NCI-H510A treated with DMSO at 0.1 percent for 48 hours (cell line): ENCODE measurements at places on chromosomes 2 and 18.

DNA sequence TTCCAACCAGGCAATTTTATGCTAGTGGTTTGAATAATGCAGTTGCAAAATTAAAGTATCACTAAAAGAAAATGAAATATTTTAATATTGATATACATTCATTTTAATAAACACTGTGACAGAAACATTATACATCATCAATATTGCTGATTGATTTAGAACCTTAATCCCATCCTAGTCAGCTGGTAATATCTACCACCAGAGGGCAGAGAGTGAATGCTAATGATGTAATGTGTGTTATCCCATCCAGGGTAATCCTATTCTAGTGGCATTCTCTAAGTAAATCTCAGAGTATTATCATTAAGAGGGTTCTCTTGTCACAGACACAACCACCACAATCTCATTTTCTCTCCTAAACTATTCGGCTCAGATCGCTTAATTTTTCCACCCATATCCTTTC lies 477.4 kb downstream of the CPS1 start:
- DNase-seq: peak; percentile 33

DNA sequence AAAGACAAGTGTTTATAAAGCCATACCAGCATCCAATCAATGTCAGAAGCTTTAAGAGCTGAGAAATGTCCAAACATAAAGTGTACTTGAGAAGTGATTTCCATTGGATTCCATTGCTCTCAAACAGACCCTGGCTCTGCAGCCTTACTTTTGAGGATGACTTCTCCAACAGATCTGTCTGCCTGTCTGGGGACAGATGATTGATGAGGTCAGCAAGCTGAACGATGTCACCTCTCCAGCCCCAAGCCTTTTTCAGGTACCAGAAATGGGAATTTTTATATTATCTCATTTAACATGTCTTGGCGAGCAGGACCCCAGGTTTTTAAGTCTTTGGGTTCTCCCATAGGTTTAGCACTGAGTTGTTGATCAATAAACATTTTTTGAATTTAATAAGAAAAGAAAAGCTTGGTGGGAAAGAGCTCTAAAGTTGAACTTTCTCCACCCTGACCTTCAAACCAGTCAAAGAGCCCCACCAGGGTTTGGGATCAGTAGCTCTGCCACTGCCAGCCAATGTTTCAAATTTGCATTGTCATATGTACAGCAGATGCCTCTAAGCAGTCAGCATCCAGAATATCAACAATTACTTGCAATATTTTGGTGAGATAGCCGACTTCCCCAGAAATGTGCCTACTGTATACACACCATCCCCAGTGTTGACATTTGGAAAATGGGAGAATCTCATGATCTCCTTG lies 22.5 kb downstream of the PTPN18 start:
- DNase-seq: no peak

DNA sequence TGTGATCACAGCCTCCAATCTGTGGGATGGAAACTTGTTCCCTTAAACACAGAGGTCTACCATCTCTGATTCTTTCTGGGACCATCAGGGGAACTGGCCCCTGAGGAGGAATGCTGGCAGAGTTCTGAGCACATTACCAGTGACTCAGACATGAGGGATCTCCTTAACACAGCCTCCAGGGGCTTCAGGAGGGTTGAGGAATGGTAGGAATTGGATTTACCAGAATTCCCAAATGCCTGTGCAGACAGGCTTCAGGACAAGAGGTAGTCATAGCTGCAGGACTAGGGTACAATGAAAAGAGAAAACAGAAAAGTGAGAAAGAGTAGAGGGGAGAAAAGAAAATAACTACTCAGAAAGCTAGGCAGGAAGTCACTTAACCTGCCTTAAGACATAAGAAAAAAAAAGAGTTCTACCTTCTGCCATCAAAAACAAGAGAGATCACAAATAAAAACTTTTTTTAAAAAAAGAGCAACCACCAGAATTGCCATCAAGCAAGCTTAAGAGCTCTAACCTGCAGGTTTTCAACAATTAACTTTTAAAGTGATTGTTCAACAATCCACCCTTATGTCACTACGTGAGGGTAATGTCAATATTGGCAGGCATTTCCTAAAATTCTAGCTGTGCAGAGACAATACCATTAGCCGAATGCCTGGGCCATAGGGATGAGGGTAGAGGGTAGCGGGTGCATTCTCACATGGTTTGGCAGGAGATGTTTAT lies 524.4 kb downstream of the BCL11A start:
- no peak for DNase-seq

DNA sequence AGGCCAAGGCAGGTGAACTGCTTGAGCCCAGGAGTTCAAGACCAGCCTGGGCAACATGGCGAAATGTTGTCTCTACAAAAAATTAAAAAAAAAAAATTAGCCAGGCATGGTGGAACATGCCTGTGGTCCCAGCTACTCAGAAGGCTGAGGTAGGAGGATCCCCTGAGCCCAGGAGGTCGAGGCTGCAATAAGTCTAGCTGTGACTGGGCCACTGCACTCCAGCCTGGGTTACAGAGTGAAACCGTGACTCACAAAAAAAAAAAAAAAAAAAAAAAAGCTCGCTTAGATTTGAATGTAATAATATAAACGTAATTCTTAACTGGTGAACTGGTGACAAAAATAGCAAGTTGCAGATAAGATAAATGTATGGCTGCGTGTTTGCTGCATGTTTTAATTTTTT lies 56.5 kb downstream of the TFCP2L1 start:
- DNase-seq: no peak

GRCh38 chr2:233989221-233989858 lies 61.2 kb upstream of the SPP2 start:
- no peak for DNase-seq

DNA sequence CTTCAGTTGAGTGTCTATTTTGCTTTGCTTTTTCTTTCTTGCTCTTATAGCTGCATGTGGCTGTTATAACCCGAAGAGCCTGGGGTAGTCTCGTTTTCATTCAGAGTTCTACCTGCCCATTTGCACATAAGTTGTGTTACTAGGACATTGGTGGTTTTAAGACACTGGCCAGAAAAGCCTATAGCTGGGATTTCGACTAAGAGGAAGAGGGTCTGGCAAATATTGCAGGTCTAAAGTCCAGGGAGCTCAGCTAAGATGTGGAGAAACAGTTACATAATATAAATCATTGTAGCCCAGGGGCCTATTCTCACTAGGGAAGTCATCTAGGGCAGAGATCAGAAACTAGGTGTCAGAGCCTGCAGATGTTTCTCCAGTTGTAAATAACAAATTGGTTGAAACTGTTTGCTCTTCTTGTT lies 120.8 kb downstream of the BABAM2 start:
- no peak for DNase-seq

- DNase-seq: no peak
Observed at GRCh38 chr2:166381-166780, 97.5 kb downstream of the SH3YL1 start.

DNA sequence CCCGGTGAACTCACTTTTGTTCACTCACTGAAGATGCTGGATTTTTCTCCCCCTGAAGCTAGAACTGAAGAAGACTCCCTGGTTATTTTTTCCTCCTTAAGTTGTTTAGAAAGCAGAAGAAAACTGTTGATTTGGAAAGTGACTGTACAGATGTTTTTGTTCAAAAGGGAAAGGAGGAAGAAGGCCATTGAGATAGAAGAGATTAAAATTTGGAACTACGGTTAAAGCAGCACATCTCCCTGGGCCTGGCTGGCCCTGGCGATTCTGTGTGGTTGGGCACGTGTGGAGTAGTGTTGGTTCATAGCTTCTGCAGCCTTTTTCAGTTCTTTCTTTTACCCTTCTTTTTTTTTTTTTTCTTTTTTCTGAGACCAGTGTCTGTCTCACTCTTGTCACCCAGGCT lies 109.2 kb downstream of the MAP4K4 start:
- no peak for DNase-seq

DNA sequence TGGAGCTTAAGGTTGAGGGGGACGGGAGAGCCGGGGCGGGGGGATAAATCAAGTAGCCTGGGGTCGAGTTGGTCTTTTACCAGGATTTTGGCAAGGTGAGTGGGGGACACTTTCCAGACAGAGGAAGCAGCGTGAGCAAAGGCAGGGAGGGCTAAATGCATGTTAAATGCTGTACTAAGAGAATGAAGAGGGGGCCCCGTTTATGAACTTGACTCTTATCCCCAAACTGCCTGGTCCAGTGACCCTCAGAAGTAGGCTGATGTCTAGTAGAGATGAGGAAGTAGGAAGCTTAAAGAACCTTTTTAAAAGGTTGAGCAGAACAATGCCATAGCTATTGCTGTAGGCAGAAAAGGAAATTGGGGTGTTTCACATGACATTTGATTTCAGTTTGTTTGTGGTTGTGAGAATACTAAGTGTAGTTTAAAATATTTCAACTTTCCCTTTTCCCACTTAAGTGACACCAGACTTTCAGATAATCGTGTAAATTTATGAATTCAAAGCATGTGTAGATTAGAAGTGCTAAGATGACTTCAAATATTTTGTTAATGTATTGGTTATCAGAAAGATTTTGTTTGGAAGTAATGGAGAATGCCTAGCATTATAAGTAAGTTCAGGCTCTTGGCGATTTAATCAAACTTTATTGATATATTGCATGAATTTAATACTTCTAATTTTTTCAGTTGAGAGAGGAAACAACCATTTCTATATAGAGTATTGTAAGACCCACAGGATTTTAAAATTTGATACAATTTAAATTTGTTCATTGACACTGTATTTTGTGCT lies 1.8 kb downstream of the REL start:
- DNase-seq: peak; percentile 33

- DNase-seq: no peak
Observed at GRCh38 chr2:36392571-36393255, 37.1 kb downstream of the CRIM1 start.

DNA sequence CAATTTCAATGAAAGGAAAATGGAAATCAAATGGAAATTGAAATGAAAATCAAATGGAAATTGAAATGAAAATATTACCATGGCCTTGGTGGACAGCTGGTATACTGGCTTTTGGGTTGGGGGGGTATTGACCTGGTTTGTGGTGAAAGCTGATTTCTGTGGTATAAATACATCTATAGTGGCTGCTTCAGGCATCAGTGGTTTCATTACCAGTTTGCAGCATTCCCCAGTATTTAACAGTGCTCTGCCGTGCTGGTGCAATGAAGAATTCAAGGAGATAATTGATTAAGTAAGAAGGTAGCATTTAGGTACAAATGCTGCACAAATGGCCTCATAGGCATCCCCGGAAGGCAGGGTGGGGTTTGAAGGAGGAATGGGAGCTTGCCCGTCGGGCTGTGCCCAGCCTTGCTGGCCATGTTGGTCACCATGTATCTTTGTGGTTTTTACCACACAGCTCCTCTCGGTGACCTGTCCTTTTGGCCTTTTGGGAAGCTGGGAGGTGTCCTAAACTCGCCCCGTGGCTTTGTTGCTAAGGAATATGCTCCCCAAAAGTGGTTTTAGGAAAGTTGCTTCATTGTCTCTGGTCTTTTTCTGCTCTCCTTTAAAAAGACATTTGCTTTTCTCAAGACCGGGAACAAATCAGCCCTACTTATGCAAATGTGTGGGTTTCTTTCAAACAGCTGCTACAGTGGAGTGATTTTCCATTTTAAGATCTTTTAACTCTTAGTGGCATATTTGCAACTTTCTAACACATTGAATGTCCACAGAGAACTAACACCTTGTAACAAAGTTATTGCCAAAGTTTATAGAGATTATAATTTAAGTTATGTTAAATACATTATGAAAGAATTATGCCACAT lies 28.6 kb downstream of the SNTG2 start:
- no peak for DNase-seq

GRCh38 chr2:54380670-54381069 lies 75.5 kb upstream of the SPTBN1 start:
- DNase-seq: no peak

DNA sequence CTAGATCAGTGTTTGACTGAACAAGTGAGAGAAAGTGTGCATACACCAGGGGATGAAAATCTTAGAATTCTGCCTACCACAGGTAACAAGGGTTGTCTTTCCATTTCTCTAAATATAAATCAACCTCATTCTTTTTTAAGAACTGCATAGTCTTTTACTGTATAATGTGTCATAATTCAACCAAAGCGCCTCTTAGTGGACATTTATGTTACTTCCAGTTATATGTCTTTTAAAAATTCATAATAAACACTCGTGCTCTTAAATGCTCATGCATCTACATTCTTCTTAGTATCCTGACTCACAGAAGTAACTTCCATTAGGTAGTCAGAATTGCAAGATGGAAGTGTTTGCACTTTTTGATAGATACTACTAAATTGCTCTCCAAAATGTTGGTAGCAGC lies 76.2 kb downstream of the CHRNA1 start:
- peak; percentile 74 for DNase-seq

DNA sequence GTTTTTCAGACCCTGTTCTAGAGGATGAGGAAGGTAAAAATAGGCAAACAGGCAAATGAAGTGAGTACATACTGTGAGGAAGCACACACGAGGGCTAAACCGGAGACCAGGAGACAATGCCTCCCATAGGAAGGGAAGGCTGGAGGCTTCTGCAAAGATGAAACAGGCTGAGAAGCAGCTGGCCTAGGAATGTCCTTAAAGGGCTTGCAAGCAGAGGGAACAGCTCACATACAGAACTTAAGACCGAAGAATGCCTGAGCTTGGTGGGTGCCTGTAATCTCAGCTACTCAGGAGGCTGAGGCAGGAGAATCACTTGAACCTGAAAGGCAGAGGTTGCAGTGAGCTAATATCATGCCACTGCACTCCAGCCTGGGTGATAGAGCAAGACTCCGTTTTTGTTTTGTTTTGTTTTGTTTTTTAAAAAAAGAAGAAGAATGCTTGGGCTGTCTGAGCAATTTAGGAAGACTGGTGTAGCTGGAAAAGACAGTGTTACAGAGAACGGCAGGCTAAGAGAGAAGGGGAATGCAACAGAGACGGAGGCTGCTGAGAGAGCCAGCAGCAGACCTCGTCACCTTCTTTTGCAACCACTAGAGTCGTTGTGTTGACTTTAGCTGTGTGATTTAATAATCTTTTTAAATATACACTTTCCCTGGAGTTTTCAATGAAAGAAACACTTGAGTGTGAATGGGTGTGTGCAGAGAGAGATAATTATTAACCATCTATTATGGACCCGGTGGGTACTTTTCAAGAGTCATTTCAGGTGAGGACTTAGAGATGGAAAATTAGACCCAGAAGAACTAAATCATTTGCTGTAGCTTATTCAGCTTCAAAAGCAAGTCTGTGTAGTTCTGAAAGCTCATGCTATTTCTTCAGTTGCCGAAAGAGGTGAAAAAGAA lies 232.8 kb downstream of the GALR1 start:
- no peak for DNase-seq
